ENCODE measurements at places on chromosomes 5 and 9. TPM values are rescaled to one million over a fixed set of nuclear protein-coding genes. Genes with fewer than 3 reads are reported as not detected.

DNA sequence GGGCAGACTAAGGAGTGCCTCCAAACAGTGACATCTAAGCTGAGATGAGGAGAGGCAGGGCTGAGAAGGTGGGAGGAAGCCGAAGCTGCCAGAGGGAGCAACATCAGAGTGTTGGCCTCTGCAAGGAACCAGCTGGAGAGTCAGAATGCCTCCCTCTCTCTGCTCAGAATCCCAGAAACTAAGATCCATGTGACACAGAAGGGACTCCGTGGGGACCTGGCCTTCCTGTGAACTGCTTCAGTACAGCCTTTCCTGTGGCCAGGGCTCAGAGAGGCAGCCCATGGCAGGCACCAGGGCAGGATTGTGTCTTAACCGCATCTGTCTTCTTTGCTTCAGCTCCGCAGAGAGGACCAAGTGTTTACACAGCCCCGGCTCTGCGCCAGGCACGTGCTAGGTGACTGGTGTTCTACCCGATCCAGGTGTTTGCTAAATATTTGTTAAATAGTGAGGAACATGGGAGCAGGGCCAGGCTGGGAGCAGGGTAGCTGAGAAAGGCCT lies 33.5 kb downstream of the KCNMB1 start:
- peak; percentile 44 for DNase-seq

Gene PPP3R2
- not detected for total RNA-seq

- DNase-seq, result no peak
Measured at GRCh38 chr5:34652914-34653313, 3.2 kb upstream of the RAI14 start.

- DNase-seq, result no peak
Measured at GRCh38 chr5:146130440-146131045, 25.2 kb upstream of the PLAC8L1 start.

Gene DNM1
- total RNA-seq, result 4.9 TPM

GRCh38 chr5:124576848-124577409 lies 169.5 kb downstream of the ZNF608 start:
- DNase-seq, result no peak

Data from left ventricle myocardium inferior (tissue), 1 donor.